ENCODE measurements at places on chromosomes 4 and X. TPM values are rescaled to one million over a fixed set of nuclear protein-coding genes. Genes with fewer than 3 reads are reported as not detected.

The C1QTNF7 gene
- total RNA-seq = not detected

The PRSS12 gene
- total RNA-seq = 5.1 TPM

The FAM47A gene
- total RNA-seq = not detected

The CTAG2 gene
- not detected for total RNA-seq

The GAGE12J gene
- not detected for total RNA-seq

The MAGEA3 gene
- total RNA-seq = not detected

The SUPT20HL1 gene
- not detected for total RNA-seq

The GAGE2A gene
- total RNA-seq = not detected

The CXXC4 gene
- not detected for total RNA-seq

The CSAG2 gene
- not detected for total RNA-seq

The FRMD7 gene
- not detected for total RNA-seq

The TMEM271 gene
- total RNA-seq = not detected

The TMSB15C gene
- total RNA-seq = 1.3 TPM

The SCD5 gene
- 33.6 TPM for total RNA-seq

The FAM236D gene
- total RNA-seq = not detected

The TRIML2 gene
- total RNA-seq = 126 TPM

The HSFX1 gene
- 0.07 TPM for total RNA-seq

The COL25A1 gene
- total RNA-seq = 9.1 TPM

The PFKFB1 gene
- not detected for total RNA-seq

The MAGED4 gene
- total RNA-seq = 2.1 TPM

The TSPAN7 gene
- total RNA-seq = 2.7 TPM

The CXorf51A gene
- not detected for total RNA-seq

The TMEM35A gene
- total RNA-seq = 1.8 TPM

The EVC gene
- 9.3 TPM for total RNA-seq

The FRMPD4 gene
- total RNA-seq = under 0.01 TPM

The FAM184B gene
- total RNA-seq = not detected

The TRMT10A gene
- total RNA-seq = 5.6 TPM

The SHROOM4 gene
- 45.8 TPM for total RNA-seq

The ZNF674 gene
- total RNA-seq = 3.4 TPM

The GLUD2 gene
- 3.2 TPM for total RNA-seq

The SPATA4 gene
- total RNA-seq = not detected

Measured in mammary microvascular endothelial cell (primary cell).